ENCODE measurements at places on chromosomes 6 and 20.

DNA sequence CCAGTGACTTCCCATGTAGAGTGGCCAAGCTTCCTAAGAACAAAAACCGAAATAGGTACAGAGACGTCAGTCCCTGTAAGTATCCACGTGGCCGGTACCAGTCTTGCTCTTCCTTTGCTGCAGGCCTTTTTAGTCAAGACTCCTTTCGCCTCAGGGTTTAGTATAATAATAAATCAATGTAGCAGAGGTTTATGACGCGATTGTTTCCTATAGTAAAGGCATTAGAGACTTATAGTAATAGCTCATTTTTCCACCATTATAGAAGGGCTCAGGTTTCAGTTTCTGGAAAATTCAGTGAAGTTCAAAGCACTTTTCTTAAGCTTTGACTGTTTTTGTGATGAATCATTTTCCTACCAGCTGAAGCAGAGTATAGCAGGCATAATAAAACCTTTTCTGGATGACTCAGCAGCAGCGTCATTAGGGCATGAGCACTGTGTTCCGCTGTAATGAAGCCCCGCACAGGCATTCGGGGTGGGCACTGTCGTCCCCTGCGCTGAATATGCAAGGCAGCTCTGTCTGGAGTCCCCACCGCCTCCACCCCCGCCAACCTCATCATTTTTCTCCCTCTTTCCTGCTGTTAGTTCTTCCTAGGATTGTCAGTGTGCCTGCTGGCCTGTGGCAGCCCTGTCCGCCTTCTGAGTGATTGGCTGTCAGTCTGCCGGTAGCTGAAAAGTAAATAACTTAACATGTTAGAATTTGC is 51.3 kb downstream of the PTPN1 start:
- no peak for DNase-seq

GRCh38 chr6:112839525-112839961 is 492.4 kb downstream of the RFPL4B start:
- DNase-seq = no peak

GRCh38 chr6:159760602-159761057 is 1.2 kb upstream of the ACAT2 start:
- DNase-seq = peak; percentile 25

DNA sequence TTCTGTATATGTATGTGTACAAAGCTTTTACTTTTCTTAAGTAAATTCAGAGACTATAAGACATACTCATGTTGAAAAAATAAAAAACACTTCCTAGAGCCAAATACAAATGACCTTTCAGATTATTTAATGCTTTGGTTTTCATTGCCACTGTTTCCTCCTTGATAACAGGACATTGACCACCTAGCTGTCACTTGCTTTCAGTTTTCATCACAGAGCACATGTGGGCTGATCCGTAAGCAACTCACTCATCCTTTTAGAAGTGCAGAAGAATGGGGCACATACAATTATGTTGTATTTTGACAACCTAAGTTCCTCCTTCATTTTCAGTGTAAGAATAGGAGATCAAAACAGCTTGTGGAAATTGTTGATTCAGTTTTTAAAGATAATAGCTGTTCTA is 6.2 kb downstream of the ZBTB2 start:
- DNase-seq = no peak

GRCh38 chr20:20396794-20397193 is 28.9 kb downstream of the INSM1 start:
- DNase-seq = no peak

- DNase-seq = no peak
Measured at GRCh38 chr6:72267470-72267869, 354.4 kb upstream of the KCNQ5 start.

- no peak for DNase-seq
Measured at GRCh38 chr6:111231090-111231459, 143.8 kb downstream of the SLC16A10 start.

DNA sequence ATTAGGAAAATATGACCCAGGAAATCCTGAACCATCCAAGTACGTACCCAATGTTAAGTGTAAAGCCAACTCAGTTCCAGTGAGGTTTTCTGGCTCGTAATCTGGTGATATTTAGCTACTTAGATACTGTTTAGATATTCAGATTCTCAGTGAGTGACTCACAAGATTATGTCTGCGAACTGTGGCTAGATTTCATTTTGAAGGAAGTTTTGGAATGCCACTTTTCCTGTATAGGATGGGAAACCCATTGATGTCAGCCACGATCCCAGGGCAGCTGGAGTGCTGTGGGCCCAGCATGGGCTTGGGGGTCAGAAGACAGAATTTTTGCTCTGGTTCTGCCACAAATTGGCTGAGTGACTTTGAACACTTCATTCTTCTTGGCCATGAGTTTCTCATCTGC is 76.3 kb downstream of the TMEM170B start:
- no peak for DNase-seq

DNA sequence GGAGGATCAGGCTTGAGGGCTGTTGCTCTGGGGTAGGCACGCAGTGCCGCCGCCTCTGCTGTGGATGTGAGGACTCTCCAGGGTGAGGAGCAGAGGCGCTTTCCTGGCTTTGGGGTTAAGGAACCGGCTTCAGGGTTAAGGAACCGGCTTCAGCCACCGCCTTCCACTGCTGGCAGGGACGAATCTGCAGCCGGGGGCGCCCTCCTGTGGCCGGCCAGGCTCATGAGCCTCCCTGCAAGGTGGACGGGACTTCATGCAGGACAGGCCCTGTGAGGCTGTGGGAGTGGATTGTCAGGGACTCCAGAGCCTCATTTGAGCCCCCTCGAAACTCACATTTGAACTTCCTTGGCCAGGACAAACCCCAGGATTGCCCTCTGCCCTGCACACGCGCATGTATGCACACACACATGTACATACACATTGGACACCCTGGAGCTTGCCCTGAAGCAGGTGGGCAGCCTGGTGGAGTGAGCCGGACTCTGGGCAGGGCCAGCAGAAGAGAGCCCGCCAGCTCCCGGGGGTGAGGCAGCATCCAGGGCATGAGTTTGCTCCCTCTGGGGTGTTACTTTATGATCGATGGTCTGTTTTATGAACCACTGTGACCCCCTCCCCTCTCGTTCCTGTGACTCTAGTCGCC is 146.9 kb downstream of the PHACTR3 start:
- DNase-seq = peak; percentile 87

DNA sequence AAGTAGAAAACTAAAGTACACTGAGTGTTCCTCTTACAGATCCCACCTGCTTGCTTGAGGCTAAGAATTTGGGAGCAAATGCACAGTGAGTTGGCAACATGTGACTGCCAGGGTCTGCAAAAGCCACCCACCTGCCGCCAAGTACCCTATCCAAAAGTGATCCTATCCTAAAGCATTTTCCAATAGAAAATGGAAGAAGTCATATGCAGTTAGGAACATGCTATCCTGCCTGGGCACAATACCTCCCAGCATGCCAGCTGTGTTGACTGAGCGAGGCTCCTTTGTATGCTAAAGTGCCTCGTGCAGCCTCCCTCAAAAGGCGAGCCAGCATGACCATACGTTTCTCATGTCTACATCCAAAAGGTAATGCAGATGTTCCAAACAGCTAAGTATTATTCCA is 52.7 kb downstream of the TRAF3IP2 start:
- DNase-seq = no peak

GRCh38 chr6:126628125-126628524 is 288.2 kb downstream of the CENPW start:
- no peak for DNase-seq

DNA sequence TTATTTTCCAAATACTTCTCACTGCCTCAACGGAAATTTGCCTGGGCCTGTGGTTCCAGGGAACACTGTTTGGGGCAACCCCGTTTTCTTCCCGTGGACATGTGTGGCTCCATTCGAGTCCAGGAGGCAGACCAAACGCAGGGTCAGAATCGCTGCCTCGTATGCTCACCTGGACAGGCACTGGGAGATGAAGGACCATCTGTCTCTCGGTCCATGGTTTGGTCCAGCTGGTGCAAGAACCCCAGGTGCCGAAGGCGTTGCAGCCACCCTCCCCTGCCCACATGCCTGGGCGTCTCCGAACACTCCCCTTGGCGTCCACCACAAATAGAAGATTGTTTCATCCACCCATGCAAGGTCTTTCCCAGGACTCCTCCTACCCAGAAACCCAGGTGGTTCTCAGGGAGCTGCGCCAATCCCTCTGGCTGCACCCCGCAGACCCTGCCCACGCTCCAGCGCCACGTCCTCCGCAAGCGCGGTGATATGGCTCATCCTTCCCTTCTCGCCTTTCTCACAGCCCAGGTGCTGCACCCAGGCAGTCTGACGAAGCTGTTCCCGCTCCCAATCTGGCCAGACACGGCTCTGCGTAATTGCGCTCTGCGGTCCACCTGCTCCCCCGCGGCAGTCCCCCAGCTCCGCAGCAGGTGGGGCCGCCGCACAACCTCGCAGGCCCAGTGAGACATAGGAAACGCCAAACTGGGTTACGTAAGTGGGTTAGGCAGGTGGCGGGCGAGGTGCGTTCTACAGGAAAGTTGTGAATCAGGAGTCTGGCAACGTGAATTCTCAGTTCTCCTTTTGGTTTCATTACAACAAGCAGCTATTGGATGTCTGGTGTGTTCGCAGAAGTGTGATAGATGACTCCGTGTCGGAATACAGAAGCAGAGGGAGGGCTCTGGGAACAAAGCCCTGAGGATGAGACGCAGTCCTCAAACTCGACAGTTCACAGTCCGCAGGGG is 146.2 kb upstream of the ECI2 start:
- DNase-seq = peak; percentile 64

DNA sequence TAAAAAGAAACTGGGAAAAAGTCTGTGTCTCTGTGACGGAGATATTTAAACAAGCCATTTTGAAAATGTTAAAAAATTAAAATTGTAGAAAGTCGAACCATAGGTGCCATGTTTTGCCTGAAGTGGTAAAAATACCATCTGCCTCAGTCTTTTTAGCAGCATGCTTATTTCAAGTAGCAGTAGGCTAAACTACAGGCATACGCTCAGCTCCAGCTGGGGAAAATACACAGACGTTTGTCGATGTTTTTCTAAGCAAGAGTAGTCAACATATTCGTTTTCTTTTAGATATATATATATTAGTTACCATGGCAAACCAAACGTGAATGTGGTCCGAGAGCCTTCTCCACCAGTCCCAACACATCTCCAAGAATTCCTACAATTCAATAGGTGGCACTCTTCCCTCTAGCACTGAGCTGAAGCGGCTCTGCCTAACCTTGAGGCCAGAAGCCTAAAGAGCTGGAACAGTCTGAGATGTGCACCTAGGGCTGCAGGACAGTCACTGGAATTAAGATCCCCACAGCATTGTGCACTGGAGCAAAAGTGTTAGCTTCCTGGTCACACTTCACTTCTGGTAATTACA is 70.2 kb upstream of the BEND3 start:
- no peak for DNase-seq

DNA sequence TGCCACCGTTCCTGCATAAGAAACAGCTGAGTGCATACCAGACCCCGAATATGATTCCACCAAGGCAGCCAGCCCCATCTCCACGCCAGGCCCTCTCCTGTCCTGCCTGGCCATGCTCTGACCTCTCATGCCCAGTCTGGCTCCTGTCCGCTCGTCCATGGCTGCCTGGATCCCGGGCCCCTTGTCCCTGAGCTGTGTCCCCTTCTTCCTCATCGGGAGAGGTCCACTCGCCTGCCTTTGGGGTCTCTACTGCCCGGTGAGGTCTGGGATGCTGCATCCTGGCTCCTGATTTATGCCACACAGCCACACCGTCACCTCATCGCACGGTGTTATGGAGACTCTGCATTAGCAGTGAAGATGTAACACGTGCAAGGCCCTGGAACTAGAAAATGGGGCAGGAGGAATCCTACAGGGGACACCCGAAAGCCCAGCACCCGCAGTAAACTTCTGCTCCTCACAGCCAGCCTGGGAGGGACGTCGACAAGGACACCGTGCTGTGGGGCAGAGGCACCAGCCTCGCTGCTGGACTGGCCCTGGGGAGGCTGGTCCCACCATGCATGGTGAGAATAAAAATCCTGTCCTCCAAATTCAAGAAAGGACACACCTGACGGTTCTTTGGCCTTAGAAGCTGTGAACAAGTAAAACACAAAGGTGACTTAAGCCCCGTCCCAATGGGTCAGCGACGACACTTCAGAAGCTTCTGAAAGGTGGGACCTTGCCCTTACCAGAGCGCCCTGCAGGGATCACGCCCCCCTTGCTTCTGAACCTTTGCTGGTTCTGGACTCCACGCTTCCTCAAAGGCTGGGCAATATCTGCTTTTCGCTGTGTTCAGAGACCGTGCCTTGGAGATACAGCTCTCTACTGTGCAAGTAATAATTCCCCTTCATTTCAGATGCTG is 103.0 kb downstream of the DLL1 start:
- DNase-seq = no peak

DNA sequence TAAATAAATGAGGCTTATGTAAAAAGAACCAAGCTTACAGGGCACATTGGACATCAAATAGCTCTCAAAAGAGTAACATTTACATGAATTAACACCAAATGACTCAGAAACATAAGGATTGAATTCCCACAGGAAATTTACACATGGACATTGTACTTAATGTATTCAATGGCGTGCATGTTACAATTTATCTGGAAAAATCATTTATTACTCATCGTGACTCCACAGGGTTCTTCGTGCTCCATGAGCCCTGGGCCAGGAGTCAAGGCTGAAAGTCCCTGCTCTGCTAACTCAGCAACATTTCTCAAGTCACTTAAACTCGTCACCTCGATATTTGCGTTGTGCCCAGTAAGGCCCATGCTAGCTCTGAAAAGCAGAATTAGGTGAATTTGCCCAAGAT is 158.5 kb downstream of the PHACTR1 start:
- no peak for DNase-seq

- no peak for DNase-seq
Measured at GRCh38 chr20:57901526-57901925, 191.7 kb upstream of the PMEPA1 start.

DNA sequence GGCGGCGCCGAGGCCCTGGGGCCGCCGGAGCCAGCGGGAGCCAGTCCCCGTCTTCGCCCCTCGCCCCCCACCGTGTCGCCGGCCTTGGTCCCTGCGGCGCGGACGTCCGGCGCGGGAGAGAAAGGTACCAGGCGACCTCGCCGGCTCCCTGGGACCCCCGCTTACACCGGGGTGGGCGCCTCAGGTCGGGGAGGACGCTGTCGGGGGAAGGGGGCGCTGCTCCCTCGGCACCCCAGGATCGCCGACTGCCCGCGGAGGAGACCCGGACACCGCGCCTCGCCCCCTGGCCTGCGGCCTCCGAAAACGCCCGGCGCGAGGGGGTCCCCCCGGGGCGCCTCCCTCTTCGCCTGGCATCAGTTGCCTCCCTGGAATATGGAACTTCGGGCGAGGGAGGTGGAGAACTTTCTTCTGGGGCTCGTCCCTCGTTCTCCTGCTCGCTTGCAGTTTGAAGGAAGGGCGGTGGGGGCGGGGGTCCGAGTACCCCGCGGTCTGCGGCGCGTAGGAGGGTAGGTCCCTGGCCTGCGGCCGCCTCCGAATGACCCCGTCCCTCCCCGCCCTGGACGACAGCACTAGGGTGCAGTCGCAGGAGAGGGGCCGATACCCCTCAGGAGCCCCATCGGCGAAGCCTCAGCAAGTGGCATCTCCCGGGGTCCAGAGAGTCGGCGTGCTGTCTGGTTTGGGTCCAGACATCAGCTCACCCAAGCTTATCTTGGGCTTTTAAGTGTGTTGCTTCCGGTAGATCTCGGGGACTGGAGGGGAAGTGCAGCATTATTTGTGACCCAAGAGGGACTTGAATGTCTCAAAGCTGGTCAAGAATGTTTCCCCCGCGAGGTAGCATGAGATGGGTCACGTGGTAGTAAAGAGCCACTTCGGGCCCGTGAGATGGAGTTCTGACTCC is 549 bp downstream of the ANKRD6 start:
- DNase-seq = peak; percentile 39

GRCh38 chr6:130526466-130526865 is 160.6 kb downstream of the TMEM200A start:
- no peak for DNase-seq

Data from WTC11 (cell line).